ENCODE measurements at places on chromosomes 5 and 9.

DNA sequence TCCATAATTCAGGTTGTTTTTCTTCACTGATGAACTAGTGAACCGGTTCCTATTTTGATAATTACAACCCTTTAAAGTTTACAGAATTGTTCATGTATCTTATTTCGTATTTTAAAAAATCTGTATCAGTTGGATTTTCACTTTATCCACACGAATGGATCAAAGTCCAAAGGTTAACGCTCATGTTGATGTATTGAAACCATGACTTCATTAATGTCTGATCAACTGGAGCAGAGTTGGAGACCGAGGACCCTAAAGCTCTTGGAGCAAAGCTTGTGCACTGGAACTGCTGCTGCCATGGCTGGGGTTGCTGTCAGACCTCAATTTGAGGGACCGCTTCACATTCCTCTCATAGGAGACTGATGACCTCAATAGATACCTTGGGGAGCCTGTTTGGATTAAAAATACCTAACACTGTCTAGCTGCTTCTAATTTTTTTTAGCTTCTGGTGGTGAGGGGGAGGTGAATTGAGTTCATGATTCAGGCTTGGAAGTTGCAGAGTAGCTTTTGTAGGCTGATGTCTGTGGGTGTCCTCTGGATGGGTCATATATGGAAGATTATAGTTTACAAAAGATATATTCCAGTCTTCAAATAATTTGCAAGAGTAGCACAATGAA, 45.1 kb downstream of the KIAA1958 start:
- peak; percentile 75 for DNase-seq

GRCh38 chr5:100777680-100778300, 125.3 kb downstream of the ST8SIA4 start:
- DNase-seq = peak; percentile 83

GRCh38 chr5:4833104-4833738, 306.9 kb upstream of the ADAMTS16 start:
- no peak for DNase-seq

DNA sequence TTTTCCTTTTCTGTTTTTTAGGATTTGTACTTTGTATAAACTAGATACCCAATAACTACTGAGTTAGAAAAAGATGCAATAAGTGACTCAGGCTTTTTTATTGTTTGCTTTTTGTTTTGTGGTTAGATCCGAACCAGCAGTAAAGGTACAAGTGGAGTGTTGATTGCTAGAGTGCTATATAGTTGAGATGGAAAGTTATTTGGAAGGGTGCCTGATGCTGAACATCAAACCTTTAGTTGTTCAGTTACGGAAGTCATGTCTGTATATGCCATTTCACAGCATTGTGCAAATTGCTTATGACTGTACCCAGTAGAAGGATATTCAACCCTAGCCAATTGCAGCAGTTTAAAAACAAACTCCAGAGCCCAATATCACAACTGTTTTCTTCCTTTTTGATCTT, 285.1 kb downstream of the MAT2B start:
- DNase-seq = no peak

DNA sequence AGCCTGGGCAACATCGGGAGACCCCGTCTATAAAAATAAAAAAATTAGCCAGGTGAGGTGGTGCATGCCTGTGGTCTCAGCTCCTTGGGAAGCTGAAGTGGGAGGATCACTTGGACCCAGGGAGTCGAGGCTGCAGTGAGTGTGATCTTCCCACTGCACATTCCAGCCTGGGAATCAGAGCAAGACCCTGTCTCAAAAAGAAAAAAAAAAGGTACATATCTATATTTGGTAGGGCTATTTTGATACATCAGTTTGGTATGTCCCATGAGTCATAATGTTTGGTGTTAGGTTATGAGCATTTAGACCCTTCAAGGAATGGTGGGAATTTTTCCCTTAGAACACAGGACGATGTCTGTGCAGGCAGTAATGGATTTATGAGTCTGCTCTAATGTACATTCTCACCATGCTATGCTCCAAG, 55.3 kb upstream of the POU4F3 start:
- DNase-seq = peak; percentile 98

- DNase-seq = no peak
Observed at GRCh38 chr5:82275216-82275664, 2.9 kb downstream of the RPS23 start.

DNA sequence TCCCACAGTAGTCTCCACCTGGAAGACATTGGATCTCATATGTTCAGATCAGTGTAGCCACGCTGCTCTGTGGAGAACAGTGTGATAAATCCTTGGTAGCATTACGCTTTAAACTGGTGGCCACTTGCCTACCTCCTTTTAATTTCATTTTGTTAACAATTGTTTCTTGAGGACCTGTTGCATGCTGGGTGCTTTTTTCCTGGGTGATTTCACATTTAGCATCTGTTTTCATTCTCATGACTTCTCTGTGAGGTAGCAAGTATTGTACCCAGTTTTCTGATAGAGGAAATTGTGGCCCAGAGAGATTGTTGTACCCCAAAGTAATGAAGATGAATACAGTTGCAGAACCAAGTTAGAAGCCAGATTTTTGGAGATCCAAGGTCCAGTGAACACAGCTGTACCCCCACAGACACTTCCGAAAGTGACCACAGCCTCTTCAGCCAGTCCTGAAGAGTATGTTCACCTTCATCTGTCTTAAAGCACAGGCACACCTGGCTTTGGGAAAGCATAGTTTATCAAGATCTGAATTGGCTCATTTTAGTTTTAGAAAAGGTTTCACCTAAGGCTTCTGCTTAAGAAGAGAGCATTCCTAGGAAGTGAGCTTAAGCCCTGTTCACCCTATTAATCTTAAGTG, 75.2 kb downstream of the F2RL2 start:
- DNase-seq = no peak

GRCh38 chr5:40307920-40308319, 371.8 kb upstream of the PTGER4 start:
- no peak for DNase-seq

DNA sequence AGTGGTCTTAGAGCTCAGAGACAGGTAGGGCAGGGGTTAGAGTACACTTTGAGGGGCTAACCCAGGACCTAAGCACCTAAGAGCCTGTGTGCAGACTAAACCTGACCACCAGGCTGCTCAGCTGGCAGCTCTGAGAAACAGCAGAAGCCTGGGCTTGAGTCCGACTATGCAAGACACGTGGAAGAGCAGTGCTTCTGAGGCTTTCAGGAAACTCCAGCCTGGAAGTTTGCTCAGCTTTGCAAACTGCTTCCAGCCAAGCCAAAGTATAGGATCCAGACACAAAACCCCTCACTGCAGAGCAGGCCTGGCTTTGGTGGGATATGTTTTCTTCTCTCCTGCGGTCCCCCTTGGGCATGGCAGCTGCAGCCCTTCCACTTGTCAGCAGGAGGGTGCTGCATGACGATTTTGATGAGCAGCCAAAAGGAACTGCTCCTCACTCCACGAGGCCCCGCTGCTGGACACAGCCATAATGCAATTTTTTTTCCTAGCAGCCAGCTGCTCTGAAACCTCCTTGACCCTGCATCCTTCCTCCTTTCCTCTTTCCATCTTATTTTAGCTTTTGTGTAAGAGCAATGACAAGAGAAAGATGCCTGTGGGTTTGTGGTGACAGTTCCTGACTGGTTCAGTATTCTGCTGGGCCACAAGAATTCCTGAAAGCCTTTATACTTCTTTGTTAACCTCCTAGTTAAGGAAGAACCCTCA, 123.1 kb downstream of the LIFR start:
- DNase-seq = peak; percentile 92

DNA sequence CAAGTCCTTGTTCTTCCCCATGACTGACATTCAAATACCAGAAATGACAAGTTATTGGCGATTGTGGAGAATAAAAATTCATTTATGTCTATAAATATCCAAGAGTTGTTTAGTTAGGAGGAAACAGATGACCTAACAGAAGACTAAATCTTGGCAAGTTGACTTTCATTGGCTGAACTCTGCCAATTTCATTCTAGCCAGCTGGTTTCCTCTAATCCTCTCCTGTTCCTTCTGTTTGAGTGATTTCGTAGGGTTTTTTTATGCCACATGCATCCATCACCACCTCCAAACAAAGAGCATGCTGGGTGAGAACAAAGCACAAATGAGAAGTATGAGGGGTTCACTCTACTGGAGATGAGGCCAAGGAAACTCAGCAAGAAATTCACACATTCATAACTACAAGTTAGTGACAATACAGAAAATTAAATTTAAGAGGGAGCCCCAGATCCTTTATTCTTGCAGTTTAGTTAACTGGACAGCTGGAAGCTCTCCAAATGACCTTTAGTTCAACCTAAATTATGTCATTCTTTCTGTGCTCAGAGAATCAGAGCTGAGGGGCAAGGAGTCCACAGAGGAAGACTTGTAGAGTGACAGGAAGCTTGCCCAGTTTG, 932.0 kb downstream of the TLE4 start:
- no peak for DNase-seq

GRCh38 chr5:107470295-107470582, 200.5 kb downstream of the EFNA5 start:
- peak; percentile 46 for DNase-seq

DNA sequence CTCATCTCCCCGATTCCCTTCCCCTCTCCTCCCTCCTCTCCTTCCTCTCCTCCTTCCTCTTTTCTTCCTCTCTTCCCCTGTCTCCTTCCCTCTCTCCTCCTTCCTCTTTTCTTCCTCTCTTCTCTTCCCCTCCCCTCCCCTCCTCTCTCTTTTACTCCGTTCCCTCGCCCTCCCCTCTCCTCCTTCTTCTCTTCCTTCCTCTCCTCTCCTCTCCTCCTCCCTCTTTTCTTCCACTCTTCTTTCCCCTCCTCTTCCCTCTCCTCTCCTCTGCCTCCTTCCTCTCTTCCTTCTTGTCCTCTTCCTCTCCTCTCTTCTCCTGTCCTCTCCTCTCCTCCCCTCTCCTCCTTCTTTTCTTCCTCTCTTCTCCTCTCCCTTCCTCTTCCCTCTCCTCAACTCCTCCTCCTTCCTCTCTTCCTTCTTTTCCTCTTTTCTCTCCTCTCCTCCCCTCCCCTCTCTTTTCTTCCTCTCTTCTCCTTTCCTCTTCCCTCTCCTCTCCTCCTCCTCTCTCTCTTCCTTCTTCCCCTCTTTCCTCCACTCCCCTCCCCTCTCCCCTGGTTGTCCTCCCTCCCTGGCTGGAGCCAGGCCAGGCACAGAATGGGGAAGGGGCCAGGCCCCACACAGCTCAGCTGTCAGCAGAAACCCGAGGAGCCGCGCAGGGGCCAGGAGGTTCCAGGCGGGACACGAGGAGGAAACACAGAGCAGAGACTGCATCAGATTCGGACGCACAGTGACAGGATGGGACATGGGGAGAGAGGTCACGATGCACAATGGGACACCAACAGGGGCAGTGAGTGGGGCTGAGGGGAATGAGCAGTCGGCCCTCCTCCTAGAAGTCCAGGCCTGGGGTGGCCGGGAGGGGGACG, 48.0 kb downstream of the CAMK2A start:
- no peak for DNase-seq

- DNase-seq = peak; percentile 11
Observed at GRCh38 chr9:6896562-6896961, 138.8 kb downstream of the KDM4C start.

Data from EH (cell line).